ENCODE measurements at places on chromosomes 16 and 17.

- DNase-seq = no peak
Measured at GRCh38 chr17:61057257-61057656, 342.4 kb upstream of the TBX2 start.

DNA sequence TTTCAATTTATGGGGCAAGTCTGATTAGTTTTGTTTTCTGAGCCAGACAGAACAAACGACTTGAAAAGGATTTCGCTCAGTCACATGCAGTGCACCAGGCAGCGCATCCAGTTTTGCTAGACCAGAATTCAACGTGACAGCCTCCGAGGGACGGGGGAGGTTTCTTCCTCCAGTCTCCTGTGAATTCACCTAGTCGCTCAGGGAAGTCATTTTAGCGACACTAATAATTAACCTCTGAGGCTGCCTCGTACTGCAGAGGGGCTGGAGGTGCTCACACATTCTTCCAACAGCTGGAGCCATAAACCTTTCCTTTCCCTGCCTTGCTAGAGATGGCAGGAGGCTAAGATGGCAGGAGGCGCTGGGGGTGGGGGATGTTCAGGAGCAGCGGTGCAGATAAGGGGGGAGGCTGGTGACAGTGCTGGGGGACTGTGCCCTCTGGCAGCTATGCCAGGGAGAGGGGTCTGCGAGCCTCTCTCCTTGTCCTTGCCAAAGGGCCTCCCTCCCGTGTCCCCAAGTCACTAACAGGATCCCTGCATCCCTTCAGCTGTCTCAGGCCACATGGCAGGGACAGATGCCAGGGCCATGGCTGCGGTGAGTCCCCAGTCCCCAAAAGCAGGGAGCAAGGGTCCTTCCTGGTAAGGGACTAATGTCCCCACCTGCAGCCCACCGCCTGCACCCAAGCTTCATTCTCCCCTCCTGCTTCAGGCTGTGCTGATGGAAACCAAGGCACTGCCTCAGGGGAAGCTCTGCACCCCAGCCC lies 24.0 kb downstream of the MXRA7 start:
- DNase-seq = peak; percentile 29

DNA sequence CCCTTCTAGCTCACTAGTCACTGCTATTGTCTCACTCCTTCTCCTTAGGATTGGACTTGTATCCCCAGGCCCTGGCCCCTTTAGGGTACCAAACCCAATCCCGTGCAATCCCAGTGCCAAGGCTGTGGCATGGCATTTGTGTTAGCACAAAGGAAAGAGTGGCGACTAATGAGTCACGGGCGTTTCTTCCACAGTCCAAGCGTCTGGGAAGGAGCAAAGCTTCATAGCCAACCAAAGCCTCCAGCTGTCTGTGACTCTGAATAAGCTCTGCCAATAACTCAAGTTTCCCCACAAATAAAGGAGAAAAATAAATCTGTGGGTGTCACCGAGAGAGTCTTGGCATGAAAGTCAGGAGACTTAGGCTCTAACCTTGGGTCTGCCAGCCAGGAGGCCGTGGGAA lies 54.6 kb upstream of the COX10 start:
- no peak for DNase-seq

DNA sequence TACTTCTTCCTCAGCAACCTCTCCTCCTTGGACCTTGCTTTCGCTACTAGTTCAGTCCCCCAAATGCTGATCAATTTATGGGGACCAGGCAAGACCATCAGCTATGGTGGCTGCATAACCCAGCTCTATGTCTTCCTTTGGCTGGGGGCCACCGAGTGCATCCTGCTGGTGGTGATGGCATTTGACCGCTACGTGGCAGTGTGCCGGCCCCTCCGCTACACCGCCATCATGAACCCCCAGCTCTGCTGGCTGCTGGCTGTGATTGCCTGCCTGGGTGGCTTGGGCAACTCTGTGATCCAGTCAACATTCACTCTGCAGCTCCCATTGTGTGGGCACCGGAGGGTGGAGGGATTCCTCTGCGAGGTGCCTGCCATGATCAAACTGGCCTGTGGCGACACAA lies 429 bp downstream of the OR2C1 start:
- no peak for DNase-seq

DNA sequence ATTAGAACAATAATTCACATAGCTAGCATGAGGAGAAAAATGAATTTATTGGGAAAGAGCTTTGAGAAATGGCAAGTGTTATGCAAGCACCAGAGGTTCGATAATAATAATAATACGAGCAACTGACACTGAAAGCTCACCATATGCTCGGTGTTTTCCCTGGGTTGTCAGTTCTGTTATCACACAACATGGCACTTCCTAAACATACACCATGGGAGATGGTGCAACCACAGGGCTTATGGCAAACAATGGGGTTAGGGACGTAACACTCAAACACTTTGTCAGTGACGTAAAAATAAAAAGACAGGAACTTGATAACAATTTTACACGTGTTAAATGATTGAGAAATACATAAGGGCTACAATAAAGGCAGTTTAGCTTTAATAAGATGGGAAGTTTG lies 23.7 kb downstream of the OR1D5 start:
- DNase-seq = no peak

- DNase-seq = no peak
Measured at GRCh38 chr17:2412561-2413021, 11.7 kb upstream of the MNT start.

DNA sequence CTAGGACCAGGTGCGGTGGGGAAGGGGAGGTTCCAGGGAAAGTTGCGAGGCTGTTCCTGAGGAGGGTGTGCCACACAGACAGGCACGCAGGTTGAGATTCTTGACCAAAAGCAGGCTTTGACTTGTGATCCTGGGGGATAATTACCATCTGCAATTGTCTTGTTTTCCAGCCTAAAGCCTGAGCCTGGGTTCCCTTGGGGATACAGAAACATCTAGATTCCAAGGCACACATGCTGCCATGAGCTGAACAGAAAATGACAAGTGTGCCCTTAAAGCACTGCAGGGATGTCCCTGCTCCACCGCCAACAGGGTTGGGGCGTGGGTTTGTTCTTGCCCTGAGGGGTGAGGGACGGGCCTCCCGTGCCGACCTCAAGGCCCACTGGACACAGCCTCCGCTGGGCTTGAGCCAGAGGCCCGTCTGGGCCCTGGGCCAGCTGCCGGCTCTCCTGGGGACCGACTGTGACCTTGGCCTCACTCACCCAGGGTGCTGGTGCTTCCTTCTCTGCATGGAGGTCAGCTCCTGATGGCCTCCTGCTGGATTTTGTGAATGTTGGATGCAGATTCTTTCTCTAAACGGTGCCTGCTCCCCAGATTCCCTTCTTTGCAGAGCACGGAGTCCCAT lies 14.0 kb downstream of the CA5A start:
- no peak for DNase-seq

DNA sequence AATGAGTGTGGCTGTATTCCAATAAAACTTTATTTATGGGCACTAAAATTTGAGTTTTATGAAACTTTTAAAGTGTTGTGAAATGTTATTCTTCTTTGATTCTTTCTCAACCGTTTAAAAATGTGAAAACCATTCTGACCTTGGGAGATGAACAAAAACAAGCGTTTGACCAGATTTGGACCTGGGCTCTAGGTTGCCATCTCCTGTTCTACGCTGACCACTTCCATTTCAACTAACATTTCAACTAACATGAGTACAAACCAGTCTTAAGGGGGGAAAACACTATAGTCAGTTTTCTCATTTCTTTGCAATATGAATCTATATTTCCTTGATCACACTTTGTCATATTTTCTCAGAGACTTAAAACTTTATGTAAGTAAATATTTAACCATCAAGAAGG lies 118.4 kb upstream of the IRX5 start:
- DNase-seq = no peak

GRCh38 chr17:38584350-38584925 lies 21.3 kb downstream of the SRCIN1 start:
- DNase-seq = peak; percentile 56

DNA sequence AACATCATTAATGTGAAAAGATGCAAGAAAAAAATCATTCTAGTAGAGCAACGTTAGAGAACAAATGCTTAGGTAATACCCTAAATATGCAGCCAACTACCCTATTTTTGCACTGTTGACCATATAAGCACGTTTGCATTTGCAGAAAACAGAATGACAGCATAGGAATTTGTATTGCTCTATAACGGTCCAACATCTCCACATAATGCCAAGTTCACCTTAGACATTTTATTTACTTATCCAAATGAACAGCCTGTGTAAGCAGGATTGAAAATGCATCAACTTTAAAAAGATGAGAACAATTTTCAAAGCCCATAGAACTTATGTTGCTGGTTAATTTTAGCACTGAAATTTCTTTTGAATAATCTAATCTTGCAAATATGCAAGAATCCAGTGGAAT lies 19.1 kb upstream of the RSL1D1 start:
- no peak for DNase-seq

DNA sequence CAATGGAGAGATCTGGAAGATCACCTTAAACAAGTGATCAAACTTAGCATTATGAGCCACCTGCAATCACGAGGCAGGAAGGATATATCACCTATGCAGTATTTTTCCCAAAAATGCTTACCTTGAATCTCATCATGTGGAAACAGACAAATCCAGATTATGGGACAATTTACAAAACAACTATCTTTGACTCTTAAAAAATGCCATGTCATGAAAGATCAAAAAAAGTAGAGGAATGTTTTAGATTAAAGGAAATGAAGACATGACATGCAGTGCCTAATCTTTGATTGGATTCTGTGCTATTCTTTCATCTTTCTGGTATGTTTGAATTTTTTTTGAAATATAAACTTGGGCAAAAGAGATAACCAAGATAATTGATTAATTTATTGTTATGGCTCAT lies 95.9 kb downstream of the KPNA2 start:
- no peak for DNase-seq

DNA sequence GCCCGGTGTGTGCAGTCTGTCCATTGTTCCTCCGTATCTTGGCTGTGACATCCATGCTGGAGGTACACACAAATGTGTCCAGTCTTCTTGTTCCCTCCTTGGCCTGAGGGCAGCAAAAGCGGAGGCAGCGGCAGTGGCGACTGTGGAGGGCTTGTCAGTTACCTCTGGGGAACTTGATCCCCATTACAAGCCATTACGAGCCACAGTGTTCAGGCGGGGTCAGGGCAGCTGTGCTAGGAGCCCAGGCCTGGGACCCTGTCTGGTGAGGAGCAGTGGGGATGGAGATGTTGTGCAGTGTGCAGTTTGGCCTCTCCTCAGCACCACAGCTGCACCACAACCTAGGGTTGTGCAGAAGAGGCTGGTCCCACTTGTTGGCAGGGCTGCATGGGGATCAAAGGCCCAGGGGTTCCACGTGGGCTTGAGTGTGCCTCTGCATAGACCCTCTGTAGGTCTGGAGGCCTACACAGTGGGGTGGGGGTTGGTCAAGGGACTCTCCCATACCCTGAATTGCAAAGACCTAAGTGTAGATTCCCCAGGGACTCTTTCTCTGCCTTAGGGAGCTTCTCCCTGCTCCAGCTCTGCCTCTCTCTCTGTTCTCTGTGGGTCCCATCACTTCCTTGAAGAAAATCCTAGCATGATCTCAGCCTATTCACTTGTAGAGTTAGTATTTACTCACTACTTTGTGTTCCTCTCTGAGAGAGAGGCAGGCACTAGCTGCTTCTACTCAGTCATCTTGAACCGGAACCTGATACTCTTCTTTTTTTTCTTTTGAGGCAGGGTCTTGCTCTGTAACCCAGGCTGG lies 58.8 kb downstream of the SLFN11 start:
- no peak for DNase-seq

- peak; percentile 6 for DNase-seq
Measured at GRCh38 chr17:13725288-13725990, 123.7 kb upstream of the HS3ST3A1 start.

DNA sequence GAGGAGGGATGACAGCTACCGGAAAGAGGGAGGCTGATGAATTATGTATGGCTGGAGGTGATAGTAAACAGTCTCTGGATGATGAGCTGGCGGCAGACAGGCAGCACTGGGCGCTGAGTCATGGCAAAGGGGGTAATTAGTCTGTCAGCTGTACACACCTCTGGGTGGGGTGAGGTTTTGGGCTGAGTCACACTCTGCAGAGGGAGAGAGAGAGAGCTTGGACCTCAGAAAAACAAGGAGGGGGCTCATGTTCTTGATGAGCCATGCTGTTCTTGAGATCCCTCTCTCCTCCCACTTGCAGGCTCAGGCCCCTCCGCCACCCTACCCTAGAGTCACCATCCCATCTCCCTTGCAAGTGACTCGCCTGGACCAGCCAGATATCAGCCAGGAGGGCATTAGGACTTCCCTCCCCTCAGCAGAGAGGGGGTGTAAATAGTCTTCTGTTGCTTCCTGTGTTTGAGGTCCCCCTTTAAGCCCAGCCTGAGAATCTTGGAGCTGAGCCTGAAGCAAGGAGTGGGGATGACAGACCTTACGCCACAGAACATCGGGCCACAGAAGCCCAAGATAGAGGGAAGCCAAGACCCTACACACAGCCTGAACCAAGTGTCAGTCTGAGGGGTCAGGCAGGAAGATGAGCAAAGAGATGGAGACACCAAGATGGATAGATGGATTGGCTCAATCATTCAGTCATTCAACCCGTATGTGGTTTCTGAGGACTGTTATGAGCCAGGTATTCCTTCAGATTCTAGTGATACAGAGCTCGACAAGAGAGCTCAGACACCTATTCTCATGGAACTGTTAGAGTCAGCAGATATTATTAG lies 383.2 kb upstream of the CCL2 start:
- peak; percentile 87 for DNase-seq

DNA sequence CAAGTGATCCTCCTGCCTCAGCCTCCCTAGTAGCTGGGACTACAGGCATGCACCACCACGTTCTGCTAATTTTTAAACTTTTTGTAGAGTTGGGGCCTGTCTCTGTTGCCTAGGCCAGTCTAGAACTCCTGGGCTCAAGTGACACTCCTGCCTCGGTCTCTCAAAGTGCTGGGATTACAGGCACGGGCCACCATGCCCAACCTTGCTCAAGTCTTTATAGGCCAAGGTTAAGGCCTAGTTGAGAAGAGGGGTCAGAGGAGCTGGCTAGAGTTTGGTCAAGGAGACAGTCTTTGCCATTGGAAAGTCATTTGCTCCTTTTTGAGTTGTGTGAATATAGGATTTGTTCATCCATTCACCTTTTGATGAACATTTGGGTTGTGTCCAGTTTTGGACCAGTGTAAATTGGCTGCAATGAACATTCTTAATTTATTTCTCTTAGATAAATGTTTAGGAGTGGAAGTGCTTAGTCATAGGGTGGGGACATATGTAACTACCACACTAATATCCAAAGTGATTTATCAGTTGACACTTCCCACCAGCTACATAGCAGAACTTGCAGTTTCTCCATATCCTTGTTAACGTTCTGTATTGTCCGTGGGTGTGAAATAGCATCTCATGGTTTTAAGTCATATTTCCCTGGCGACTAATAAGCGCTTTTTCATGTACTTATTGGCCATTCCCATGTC lies 30.7 kb upstream of the ARHGAP17 start:
- peak; percentile 56 for DNase-seq

DNA sequence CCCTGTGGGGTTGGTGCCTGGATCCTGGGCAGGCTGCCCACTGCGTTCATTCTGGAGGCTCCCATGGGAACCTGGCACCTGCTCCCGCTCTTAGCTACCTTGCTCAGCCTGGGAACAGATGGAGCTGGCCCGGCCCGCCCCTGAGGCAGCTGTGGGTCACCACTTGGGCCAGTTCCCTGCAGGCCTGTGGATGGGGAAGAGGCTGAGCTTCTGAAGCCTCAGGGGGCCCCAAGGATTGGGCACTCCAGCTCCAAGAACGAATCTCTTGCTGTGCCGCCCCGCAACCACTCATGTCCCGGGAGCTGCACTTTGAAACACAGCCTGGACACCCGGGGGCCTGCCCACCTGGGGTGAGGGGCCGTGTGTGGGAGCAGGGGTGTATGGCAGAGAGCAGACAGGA lies 37.7 kb downstream of the BAHCC1 start:
- DNase-seq = no peak

GRCh38 chr17:80725517-80725916 lies 180.9 kb downstream of the RPTOR start:
- DNase-seq = no peak
